CD14-positive monocyte (primary cell): ENCODE measurements at places on chromosomes 16 and 17.

- DNase-seq, result no peak
Measured at GRCh38 chr17:72472106-72472505, 351.3 kb downstream of the SOX9 start.

DNA sequence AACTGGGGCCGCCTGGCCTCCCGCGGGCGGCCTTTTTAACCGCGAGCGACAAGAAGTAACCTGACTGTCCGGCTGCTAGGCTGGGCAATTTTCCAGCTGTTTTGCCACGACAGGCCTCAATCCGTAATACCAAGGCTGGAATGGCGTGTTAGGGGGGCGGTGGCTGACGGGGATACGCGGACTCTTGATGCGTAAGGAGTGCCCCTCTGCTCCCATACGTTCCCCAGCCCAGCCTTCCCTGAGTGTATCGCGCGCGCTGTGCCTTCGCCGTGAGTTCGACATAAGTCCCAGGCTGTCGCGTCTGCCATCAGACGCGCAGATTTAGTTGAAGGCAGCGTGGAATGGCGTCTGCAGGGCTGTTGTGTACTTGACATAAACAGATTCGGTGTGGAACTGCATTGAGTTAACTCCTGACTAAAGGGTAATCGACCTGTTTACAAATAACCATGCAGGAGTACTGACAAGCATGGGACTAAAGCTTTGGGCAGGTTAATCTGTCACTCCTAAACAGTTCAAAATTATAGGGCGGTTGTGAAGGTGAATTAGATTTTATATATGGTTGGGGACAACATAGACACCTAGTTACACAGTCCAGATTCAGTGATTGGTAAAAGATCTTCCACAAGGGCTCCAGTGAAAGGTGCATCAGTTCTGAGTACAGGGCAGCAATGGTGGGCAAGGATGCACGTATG lies 16.6 kb upstream of the ERN1 start:
- DNase-seq, result peak; percentile 31

- no peak for DNase-seq
Measured at GRCh38 chr16:26645614-26646013, 421.1 kb upstream of the C16orf82 start.

DNA sequence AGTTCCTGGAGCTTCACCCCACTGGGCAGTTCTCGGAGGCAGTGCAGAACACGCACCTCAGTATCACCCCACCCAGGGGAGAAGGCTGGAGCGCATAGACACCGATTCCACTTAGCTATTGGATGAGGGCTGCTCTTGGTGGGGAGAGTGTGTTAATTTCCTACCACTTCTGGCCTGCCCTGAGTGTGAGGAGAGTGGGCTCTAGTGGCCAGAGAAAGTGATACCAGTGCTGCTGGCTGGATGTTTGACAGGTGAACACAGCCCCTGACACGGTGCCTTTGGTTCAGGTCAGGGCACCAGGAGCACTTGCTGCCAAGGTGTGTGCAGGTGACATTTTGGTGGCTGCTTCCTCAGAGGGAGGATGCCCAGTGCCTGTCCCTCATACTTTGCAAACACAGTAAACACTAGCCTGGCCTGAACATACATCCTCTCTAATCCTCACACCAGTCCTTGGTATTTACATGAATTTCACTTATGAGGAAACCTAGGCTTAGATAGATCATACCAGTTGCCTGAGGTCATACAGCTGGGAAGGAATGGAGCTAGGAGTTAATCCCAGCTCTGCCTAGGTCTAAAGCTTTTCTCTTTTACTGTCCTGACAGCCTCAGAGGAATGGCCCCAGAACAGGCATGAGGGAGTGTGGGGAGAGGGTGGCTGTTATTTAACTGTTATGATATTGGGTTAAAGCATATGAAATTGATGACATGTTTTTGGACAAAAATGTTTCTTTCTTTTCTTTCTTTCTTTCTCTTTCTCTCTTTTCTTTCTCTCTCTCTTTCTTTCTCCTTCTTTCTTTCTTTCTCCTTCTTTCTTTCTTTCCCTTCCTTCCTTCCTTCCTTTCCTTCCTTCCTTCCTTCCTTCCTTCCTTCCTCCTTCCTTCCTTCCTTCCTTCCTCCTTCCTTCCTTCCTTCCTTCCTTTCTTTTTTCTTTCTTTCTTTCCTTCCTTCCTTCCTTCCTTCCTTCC lies 21.0 kb upstream of the ITGAX start:
- no peak for DNase-seq

DNA sequence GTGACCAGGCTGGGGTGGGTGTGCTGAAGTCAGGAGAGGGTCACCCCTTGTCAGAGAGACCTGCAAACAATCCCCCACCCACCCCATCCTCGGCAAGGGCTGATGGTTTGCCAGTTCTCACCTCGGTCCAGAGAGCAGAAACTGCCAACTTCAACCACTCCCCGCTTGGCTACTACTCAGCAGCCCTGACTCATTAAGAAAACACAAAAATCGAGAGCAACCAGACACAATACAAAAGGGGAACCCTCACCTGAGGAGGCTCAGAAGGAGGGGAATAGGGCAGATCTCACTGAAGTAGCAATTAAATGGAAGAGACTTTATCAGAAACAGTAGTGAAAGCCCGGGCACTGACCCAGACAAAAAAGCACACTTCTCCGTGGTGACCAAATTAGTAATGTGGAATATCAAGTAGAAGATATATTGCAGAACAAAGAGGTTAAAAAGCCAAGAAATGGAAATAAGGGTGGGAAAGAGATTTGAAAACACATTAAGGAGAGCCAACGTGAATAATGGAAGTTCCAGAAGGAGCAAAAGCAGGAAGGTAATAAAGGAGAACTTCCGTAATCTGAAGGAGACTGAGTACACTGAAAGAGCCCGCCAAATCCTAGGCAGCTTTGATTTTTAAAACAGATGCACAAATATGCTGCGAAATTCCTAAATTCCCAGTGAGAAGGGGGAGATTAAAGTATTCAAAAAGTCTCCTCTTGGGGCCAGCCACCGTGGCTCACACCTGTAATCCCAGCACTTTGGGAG lies 23.6 kb downstream of the CENPV start:
- no peak for DNase-seq

GRCh38 chr17:64074704-64075426 lies 54.4 kb upstream of the ICAM2 start:
- DNase-seq, result no peak

- no peak for DNase-seq
Measured at GRCh38 chr16:873243-873661, 72.7 kb upstream of the GNG13 start.

- peak; percentile 51 for DNase-seq
Measured at GRCh38 chr17:7579834-7580603, 581 bp downstream of the CD68 start.

DNA sequence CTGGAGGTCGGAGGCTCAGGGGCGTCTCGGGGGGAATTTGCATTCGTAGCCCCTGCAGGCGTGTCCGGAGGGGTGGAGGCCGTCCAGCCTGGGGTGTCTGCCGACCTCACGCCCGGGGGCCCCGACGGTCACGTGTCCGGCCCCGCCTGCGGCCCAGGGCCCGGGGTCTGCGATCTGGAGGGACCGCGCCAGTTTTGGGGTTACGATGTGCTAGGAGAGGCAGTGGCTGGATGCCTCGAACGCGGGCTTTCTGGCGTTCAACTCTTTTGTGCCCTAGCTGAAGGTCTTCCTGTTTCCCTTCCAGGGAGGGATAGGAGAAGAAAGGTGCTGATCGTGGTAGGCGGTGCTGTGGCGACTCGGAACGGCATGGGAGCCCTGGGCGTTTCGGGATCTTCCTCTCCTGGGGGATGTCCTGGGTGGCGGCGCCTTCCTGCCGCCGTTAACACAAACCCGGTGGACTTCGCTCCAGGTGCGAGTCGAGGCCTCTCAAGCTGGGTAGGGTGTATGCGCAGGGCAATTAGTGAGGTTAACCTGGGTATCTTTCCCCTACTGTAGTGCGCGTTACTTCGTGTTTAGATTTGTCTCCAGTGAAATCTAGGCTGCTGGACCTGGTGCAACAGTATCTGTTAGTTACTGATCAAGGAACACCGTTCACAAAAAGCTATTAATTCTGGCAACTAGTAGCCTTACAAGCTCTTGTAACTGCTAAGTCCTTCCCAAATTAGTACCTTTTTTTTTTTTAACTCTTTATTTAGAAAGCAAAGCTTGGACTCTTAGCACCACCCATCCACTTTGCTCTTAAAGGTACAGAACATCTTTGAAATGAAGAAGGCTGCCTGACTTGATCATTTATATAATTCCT lies 1.3 kb downstream of the AKAP1 start:
- peak; percentile 10 for DNase-seq

DNA sequence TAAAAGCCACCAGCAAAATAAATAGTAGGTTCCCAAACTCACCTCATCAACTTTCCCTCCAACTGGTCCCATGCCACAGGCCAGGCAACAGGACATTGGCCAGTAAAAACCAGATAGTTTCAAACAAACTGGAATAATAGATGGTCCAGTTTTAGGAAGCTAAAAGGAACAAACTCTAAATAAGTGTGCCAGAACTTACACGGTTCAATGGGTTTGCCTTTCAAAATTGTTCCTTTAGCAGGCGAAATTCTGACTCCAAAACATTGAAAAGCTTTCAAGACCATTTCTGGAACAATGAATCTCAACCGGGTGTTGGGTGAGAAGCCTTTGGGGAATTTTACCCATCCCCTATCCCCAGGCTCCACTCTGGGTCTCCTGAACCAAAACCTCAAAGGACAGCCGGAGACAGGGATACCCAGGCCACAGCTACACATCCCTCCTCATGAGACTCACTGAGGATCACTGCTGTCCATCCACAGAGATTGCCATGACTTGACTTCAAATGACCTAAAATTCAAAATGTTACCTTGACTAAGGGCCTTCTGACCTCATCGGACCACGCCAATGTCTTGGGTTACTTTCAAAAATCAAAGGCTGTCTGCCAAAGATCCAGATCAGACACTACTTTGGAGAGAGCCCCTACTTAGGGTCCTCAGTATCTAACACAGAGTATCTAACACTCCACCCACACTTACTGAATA lies 13.0 kb downstream of the AXIN2 start:
- no peak for DNase-seq

GRCh38 chr17:53891726-53892125 lies 69.0 kb downstream of the KIF2B start:
- no peak for DNase-seq

- DNase-seq, result no peak
Measured at GRCh38 chr16:13070268-13070667, 168.9 kb downstream of the SHISA9 start.

DNA sequence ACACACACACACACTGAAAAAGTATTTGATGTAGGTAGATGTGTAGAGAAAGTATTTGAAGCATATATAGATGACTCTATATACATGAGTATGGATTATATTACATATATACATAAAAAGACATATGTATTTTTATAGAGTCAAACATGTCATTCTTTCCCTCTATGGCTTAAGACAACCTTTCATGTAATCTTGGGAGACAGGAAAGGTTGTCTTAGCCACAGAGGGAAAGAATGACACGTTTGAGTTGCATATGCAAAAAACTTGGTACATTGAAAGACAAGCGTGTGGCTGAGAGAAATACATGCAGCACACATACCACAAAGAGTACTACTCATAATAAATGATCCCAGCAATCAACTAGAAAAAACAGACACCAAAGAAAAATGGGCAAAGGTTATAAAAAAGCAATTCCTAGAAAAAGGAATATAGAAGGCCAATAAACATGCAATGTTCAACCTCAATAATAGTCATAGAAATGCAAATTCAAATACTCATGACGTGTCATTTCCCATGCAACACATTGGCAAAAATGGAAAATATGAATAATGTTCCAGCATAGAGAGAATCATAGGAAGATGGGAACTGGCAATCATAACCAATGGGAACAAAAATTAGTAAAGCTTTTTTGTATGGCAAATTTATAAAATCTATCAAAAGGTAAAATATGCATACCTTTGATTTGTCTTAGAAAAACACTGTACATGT lies 69.0 kb downstream of the SPECC1 start:
- DNase-seq, result no peak

DNA sequence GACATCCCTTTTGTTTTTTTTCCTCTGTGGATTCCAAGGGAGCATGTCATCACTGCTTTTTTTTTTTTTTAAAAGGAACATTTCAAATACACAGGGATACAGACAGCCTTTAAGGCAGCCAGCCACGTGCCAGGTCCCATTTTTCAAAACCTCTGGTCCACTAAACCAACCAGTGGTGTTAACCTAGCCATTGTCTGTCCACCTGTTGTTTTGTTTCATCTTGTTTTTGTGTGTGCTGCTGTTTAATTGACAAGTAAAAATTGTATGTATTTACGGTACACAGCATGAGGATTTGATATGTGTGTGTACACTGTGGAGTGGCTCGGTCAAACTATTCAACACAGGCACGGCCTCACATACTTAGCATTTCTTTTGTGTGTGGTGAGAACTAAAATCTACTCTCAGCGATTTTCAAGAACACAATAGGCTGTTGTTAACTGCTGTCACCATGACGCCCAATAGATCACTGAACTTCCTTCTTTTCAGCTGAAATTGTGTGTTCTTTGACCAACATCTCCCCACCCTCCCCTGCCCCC lies 19.2 kb downstream of the TMEM114 start:
- peak; percentile 34 for DNase-seq

DNA sequence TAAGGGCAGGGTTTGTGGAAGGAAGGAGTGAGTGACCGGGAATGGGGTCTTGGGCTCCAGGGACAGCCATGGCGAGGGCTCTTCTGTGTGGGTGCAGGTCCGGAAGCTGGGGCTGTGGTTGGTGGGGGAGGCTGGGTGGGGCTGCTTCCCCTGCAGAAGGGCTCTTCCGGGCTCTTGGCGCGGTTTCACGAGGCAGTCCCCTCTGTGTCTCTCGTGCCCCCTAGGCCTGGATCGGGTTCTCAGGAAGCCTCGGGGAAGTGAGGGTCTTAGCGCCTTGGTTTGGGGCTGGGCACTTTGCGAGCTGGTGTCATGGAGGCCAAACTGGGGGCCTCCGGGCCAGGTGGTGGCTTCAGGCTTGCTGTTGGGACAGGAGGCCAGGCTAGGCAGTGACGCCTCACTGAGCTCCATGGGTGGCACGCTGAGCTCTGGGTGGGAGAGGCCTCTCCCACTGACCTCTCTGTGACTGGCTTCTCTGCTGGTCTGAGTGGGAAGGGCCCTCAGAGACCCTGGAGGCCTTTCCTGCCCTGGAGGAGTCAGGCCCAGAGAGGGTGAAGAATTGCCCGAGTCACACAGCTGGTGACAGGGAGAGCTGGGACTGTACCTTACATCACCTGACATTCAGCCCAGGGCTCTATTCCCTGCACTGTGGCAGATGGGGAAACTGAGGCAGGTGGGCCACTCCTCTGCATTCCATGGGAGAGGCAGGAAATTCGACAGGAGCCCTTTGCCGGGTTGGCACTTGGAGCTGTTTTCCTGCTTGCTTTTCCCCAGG lies 8.2 kb downstream of the ADCY7 start:
- DNase-seq, result peak; percentile 33

- DNase-seq, result no peak
Measured at GRCh38 chr17:66044083-66044482, 147.8 kb downstream of the CEP112 start.

DNA sequence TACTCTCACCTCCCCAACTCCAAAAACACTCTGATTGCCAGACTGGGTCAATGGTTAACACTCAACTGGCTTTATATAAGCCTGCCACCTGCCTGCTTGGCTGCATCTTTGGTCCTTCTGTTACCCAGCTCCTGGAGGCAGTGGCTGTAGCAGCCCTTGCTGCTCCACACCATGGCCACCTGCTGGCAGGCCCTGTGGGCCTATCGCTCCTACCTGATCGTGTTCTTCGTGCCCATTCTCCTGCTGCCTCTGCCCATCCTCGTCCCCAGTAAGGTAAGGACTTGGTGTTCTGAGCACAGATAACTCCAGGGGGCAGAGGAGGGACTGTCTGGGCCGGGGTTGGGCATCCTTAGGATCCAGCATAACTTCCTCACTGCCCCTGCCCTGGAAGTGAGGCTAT lies at the start of gene SLC13A2:
Gene SLC13A2, plus strand, starts transcription at position 103 of the 400 bp plus-strand sequence. Its CDS starts 69 bp downstream, at position 172.
- DNase-seq, result no peak

- no peak for DNase-seq
Measured at GRCh38 chr16:17278988-17279387, 191.8 kb downstream of the XYLT1 start.

GRCh38 chr16:55081622-55082590 lies 151.2 kb downstream of the IRX5 start:
- no peak for DNase-seq
